ENCODE measurements at places on chromosomes 7 and 10.

GRCh38 chr7:127391591-127392181 is 822 bp downstream of the ZNF800 start:
- DNase-seq: no peak

DNA sequence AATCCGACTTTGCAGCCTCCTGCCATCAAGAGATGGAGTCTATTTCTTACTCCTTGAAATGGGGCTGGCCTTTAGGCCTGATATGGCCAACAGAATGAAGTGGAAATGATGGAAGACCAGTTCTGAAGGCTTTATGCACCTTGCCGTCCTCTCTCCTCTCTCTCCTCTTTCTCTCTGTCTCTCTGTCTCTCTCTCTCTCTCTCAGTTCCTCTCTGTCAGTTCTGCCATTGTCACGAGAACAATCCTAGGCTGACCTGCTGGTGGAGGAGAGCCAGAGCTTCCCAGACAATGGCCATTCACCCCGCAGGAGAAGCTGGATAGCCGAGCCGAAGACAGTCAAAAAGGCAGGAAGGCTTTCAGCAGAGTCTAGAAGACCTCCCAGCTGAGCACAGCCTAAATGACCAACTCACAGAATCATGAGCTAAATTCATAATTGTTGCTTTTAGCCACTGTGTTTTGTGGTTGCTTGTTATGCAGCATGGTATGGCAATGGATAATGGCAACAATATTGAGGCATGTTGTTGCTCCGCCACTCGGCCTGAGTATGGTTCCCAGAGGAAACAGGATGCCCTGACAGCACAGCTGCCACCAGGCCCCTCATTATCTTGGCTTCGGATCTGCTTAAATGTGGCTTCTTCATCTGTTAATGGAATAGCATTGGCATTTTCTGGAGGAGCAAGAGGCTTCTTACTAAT is 35.5 kb downstream of the FRMPD2 start:
- no peak for DNase-seq

- DNase-seq: no peak
Observed at GRCh38 chr7:49389871-49390479, 383.5 kb upstream of the VWC2 start.

DNA sequence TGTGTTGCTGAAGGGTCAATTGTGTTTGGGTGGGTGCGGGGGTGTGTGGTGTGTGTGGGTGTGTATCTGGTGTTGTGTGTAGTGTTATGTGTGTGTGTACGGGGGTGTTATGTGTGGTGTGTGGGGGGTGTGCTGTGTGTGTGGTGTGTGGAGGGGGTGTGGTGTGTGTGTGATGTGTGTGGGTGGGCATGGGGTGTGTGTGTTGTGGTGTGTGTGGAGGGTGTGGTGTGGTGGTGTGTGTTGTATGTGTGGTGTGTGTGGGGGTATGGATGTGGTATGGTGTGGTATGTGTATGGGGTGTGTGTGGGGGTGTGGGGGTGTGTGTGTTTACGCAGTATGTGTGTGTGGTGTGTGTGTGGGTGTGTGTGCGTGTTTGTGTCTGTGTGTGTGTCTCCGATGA is 110.8 kb downstream of the ZNF22 start:
- DNase-seq: no peak

DNA sequence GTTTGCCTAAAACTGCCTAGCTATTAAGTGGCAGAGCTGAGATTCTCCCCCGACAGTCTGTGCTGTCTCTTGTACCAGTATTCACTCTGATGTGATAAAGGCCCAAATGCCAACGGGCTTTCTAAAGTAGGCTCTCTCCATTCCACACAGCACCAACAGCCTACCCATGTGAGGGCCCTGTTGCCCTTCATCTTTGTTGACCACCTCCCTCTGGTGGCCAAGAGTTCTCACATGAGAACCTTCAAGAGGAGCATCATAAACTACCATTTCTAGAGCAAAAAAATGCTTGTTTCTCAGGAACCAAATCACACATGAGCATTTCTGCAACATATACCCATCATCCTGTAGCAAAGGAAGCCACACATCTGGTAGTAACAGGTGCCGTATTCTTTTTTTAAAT is 185.8 kb downstream of the GRM8 start:
- DNase-seq: no peak

GRCh38 chr7:80783678-80784327 is 135.0 kb downstream of the SEMA3C start:
- no peak for DNase-seq

GRCh38 chr10:10977978-10978377 is 39.7 kb upstream of the CELF2 start:
- no peak for DNase-seq

DNA sequence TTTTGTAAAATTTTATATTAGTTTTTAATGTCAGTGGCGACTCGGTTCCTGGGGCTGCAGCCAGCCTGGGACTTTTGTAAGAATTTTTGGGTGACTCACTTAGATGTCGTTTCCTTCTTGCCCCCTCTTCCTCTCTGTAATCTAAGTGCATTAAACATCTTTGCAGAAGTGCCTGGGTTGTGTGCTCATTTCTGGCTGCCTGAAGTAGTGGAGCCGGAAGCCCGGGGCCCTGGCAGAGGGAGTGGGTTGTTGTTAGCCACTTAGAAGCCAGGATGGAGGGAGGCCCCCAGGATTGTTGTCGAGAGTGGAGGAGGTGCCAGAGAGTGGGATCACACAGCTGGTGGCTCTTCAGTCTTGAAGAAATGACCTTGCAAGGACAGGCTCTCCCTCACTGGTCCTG is 11.0 kb upstream of the TRIM8 start:
- DNase-seq: no peak

DNA sequence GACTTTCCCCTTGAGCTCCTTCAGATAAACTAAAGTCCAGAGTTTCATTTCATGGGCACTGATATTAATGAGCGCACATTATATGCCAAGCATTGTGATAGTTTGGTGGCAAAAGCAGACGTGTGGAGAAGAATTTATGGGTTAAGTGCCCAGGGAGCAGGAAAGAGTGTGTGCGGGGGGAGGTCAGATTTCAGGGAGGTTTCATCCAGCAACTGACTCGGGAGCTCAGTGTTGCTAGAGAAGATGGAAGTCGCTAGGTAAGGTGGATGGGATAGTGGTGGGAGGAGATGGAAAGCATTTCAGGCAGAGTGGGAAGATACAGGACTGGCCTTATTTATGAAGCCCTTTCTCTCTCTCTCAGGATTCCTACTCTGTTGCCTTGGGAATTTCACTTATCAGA is 223.0 kb downstream of the SNX10 start:
- DNase-seq: no peak

DNA sequence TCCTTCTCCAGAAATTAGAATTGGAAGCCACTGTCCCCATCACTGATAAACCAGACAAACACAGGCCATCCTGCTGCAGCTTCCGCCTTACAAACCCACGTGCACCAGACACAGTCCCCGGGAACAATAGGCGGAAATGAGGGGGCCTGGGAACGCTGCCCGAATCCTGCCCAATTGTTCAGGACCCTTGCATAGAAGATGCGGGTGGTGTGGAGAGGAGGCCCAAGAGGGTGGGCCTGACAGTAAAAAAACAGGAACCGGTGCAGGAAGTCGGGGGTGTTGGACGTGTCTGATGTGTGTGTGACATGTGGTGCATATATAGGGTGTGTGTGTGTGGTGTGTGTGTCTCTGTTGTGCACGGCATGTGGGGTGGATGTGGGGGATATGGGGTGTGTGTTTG is 26.5 kb upstream of the CHST15 start:
- DNase-seq: peak; percentile 67

- no peak for DNase-seq
Observed at GRCh38 chr7:26013551-26014083, 138.4 kb upstream of the NFE2L3 start.

DNA sequence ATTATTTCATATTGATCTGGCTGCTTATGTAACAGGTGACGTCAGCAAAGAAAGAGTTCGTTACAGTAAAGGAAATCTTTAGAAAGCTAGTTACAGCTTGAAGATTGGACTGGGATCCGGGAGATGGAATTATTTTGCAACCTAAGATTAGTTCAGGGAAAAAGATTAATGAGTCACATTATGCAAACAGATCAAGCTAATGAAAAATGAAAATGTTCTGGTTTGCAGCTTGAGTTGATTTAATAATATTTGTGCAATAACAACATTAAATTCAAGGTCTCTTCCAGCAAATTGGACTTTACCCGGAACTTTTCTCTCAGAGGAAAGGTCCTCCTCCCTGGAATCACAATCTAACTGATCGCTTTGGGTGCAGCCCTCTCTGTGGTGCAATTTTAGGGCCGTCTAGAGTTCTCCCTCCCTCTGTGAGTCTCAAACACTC is 119.5 kb downstream of the OTUD1 start:
- DNase-seq: no peak

DNA sequence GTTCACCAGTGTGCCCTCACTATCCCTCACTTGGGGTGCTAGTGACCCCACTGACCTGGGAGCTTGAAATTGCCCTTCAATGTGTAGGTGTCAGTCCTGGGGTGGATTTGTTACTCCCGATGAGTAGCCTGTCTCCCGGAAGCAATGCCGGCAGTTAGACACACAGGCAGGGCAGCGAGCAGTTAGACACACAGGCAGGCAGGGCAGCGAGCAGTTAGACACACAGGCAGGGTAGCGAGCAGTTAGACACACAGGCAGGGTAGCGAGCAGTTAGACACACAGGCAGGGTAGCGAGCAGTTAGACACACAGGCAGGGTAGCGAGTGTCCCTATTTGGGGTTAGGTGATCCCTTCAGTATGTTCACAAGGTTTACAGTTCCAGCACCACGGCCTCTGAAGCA is 44.0 kb downstream of the VWA2 start:
- DNase-seq: no peak

- DNase-seq: peak; percentile 15
Observed at GRCh38 chr7:6654842-6655610, 17.9 kb downstream of the ZNF316 start.

DNA sequence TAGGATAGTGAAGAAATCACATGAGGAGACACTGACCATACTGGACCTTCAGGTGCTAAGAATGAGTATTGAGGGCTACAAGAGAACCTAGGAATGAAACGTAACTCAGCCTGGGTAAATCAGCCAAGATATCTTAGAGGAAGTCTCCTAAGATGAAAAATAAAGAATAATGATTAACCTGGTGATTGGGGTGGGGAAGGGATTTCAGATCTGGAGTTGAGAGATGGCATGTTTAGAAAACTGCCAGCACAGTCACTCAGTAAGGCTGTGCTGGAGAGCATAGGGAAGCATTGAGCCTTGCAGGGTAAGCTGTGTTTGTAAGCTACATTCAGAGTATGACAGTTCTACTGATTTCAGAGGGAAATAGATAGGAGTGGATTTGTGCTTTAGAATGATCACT is 1.9 kb upstream of the MALRD1 start:
- no peak for DNase-seq

GRCh38 chr10:48836605-48837004 is 103.0 kb downstream of the LRRC18 start:
- DNase-seq: no peak

- DNase-seq: no peak
Observed at GRCh38 chr10:73922007-73922863, 11.3 kb downstream of the PLAU start.

DNA sequence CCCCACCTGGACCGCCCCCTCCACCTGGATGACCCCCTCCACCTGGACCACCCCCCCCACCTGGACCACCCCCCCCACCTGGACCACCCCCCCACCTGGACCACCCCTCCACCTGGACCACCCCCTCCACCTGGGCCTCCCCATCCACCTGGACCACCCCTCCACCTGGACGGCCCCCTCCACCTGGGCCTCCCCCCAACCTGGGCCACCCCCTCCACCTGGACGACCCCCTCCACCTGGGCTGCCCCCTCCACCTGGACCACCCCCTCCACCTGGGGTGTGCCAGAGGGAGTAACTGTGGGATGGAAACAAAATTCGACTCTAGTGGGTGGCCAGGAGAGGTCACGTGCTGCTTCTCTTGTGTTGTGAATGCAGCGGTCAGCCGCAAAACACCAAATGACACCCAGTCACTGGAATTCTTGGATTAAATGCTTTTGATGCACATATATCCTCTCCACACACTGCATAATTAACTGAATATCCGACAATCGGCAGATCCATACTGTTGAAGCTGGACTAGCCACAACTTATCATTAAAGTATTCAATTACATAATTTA is 316.7 kb downstream of the PTPRN2 start:
- no peak for DNase-seq

- no peak for DNase-seq
Observed at GRCh38 chr7:25134358-25135010, 9.4 kb upstream of the CYCS start.

DNA sequence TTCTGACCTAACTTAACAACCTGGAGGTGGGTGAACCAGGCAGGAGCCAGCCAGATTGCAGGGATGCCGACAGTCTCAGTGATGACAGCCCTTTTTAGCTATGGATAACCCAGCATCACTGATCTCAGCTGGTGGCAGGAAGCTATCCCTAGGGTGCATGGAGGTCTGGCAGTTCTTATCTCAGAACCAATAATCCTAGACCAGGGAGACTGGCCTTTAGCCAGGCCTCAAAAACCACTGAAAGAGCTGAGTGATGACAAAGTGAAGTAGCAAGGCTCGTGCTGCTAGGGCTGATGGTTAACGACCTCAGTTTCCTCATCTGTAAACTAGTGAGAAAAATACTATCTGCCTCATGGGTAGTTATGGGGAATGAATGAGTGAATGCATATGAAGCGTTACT is 112.5 kb downstream of the RALA start:
- DNase-seq: no peak

- no peak for DNase-seq
Observed at GRCh38 chr10:10796061-10796773, 221.5 kb upstream of the CELF2 start.

- DNase-seq: no peak
Observed at GRCh38 chr7:71208881-71209280, 76.9 kb downstream of the GALNT17 start.

DNA sequence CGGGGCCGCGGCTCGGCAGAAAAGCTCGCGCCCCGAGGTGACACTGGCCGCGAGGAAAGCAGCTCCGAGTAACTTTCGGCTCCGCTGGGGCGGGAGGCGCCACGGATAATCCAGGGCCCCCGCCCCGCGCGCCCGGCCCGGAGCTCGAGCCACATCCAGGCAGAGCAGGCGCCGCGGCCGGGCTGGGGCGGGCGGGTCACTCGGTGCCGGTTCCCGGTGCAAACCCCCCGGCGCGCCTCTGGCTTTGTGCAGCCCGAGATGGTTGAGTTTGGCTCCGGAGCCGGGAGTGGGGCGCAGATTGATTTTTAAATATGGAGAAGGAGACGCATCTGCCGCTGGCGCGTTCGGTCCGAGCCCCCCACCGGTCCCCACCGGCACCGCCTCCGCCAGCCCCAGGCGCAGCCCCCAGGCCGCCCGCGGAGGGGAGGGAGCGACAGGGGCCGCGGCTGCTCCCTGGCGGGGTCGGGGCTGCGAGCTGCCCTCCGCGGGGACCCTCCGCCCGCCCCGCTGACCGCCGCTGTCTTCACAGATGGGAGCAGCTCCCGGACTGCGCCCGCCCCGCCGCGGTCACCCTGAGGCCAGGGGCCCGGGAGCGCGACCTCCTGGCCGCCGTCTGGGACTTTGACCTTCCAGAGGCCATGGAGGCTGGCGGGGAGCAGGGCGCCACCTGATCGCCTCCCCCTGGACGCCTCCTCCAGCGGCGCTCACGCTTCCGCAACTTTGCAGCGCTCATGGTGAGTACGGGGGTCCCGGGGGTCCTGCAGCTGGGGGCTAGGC is 643 bp downstream of the ADGRA1 start:
- no peak for DNase-seq
